Peyer's patch (tissue), 4 donors: ENCODE measurements at places on chromosomes 4 and X. TPM values are rescaled to one million over a fixed set of nuclear protein-coding genes. Genes with fewer than 3 reads are reported as not detected.

GRCh38 chrX:150062292-150063137 is 124.2 kb upstream of the EOLA2 start:
- no peak for DNase-seq

GRCh38 chrX:39261446-39262147 is 460.3 kb downstream of the MID1IP1 start:
- no peak for DNase-seq

Gene SH2D1A
- total RNA-seq: 5.0 TPM

- DNase-seq: no peak
Observed at GRCh38 chr4:6188687-6189305, 11.6 kb downstream of the JAKMIP1 start.

DNA sequence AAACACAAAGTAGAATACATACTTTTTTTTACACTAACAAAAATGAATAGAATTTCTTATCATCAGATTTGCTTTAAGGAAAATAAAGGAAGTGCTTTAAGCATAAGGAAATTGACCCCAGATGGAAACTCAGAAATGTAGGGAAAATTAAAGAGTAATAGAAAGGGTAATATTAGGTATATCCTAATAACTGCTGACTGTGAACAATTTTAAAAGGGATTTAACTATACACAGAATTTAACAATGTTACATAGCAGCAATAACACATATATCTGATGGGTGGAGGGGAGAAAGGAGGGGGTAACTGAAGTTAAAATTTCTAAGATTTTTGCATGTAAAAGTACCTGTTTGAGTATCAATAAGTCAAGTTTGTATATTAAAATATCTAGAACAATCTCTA is 8.6 kb downstream of the CDKL2 start:
- DNase-seq: no peak

DNA sequence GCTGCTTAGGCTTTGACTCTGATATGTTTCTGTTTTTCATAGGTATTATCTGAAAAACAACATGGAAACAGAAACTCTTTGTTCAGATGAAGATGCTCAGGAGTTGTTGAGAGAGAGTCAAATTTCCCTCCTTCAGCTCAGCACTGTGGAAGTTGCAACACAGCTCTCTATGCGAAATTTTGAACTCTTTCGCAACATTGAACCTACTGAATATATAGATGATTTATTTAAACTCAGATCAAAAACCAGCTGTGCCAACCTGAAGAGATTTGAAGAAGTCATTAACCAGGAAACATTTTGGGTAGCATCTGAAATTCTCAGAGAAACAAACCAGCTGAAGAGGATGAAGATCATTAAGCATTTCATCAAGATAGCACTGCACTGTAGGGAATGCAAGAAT is 238.6 kb downstream of the RAPGEF2 start:
- no peak for DNase-seq

Gene STARD8
- 0.70 TPM for total RNA-seq

DNA sequence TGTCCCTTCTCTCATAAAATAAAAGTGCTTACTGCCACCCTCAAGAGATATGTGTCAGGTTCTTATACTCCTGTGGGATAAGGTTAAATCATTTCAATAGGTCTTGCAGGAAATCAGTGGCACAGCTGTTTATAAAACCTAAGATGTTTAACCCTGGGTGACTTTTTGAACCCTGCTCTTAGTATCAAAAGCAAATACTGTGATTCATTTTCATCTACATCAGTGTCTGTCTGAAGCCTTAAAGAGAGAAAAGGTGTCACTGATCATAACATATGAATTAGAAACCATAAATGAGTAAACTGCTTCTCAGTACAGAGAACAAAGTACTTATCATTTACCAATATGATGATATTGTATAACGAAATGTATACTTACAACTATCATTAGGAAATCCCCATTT is 59.0 kb downstream of the CCSER1 start:
- no peak for DNase-seq

DNA sequence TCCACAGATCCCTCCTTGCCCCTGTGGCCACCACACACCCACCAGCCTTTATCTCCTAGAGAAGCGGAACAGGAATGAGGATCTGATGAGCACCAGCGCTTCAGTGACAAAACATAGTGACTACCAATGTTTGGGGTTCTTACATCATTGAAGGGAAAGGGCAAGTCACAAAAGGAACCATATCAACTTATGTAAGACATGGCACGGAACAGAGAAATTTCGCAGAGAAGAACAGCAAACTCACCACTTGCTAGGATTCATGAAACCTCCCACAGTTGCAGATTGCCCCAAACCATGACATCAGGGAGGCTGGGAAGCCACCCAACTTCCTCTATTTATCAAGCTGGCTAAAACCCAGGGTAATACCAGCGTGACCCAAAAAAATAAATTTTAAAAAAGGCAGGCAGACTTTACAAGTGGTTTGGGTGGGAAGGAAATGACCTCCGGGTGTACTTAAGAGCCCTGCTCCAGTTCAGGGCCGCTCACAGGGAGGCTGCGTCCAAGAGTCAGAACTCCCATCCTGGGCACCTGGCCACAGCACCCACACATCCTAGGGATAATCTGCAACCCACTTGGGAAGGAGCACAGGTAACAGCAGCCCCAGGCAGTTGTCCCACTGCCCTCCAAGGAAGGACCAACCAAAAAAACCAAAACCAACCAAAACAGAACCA is 36.0 kb downstream of the ADGRG2 start:
- DNase-seq: no peak

- no peak for DNase-seq
Observed at GRCh38 chr4:7818399-7818911, 121.2 kb downstream of the AFAP1 start.

Gene ZNF41
- 15.8 TPM for total RNA-seq
